ENCODE measurements at places on chromosomes 12 and 14.

DNA sequence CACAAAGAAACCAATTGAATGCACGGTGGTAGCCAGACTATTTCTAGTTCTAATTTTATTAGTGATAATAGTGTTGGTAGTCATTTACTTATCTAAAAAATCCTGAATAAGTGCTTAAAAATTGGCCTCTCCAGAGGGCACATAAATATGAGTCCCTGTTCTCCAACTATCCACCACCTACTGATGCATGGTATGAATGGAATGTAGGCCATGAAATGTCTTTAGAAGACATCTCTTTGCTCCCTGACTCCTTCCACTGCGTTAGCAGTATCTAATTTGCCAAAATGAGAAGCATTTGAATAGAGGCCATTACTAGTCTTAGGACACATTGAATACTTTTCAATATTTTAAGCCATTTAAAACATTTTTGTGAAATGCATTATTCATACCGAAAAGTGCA lies 261.7 kb downstream of the LRFN5 start:
- no peak for DNase-seq

- peak; percentile 55 for DNase-seq
Observed at GRCh38 chr14:101495827-101496775, 65.2 kb upstream of the DIO3 start.

DNA sequence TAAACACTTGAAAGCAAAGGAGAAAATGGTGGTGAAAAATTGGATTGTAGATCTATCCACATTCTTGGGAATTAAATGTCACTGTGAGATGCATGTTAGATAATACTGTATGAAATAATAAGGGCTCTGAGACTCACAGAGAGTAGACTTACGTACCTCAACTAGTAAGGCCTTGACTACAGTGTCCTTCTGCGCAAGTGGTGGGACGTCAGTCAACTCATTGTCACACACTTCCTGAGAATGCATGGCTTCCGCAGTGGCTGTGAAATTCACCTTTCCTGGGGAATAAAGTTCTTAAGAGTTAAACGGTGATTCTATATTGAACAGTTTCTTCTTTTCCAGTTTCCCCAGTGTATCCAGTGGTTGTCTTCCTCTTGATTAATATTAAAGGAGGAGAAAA lies 32.6 kb upstream of the PZP start:
- no peak for DNase-seq

DNA sequence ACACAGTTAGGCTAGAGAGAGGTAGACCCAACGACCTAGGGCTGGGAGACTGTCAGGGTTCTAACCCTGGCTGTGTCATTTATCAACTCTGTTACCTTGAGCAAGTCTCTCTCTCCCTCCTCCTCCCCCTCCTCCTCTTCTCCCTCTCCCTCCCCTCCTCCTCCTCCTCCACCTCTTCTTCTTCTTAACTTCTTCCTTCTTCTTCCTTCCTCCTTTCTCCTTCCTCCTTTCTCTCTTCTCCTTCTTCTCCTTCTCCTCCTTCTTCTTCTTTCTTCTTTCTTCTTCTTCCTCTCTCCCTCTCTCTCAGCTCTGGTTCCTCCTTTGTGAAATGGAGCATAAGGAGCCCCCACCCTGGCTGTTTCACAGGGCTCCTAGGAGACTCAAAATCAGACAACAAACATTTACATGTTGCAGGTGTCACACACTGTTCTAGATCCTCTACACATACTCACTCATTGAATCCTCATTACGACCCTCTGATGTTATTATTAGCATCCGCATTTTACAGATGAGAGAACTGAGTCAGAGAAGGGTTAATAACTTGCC lies 2.2 kb upstream of the KCNH3 start:
- no peak for DNase-seq

DNA sequence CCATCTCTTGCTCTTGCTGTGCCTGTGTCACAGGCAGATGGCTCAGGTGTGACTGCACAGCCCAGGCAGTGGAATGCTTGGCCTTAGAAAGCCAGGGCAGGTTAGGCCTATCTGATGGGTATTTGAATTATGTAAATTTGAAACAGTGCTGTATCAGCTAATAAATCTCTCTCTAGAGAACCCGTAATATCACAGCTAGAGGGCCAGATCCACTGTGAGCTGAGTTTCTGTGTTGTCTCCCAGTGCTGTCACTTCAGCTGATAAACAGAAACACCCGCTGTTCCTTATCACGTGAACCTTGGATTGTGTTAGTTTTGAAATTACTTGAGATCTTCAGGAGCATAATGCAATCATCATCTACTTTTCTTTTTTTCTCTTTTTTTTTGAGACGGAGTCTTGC lies 21.5 kb upstream of the ALDH2 start:
- no peak for DNase-seq

GRCh38 chr14:20195911-20196310 lies 5.2 kb downstream of the OR11G2 start:
- no peak for DNase-seq

GRCh38 chr14:54278087-54278486 lies 118.7 kb upstream of the CDKN3 start:
- DNase-seq: no peak

GRCh38 chr14:50741567-50741966 lies 73.5 kb upstream of the SAV1 start:
- no peak for DNase-seq

- no peak for DNase-seq
Observed at GRCh38 chr12:46692606-46693005, 133.2 kb downstream of the SLC38A4 start.

- DNase-seq: no peak
Observed at GRCh38 chr14:97281741-97282140, 484.6 kb downstream of the VRK1 start.

DNA sequence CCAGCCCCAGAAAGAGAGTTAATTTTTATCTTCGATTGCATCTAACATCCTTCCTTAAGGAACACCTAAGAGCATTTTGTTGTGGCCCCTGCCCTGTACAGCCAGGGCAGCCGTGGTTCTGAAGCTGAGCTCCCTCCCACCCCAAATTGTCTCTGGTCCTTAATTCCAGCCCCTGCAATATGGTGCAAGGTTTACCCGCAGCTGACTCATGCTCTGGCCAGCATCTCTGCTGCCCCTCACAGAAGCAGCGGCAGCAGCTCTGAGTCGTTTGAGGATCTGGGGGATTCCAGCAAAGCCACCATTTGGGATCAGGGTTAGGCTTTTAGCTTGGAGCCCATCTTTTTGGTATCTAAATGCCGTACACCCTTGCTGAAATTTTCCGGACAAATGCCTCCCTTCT lies 3.3 kb downstream of the DLK1 start:
- no peak for DNase-seq
